ENCODE measurements at places on chromosomes 12 and 14.

GRCh38 chr14:96567289-96567899, 65.2 kb downstream of the PAPOLA start:
- no peak for DNase-seq

DNA sequence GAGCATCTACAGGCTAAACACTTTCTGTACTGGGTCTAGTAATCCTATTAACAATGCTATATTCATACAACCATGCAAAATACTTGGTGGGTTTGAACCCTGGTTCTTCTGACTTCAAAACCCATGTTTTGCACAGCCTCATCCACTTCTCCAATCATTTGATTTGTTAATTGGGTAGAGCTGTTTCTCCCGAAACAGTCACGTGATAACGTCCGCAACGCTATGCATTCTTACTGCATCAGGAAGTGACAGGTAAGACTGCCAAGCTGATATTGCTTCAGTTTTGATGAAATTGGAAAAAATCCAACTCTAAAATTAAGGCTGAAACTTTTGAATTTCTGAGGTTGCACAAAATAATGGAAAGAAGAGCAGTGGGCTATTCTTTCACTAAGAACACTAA, 30.4 kb upstream of the RNU6-7 start:
- no peak for DNase-seq

GRCh38 chr12:9134981-9135628, 19.4 kb upstream of the A2M start:
- DNase-seq = no peak

DNA sequence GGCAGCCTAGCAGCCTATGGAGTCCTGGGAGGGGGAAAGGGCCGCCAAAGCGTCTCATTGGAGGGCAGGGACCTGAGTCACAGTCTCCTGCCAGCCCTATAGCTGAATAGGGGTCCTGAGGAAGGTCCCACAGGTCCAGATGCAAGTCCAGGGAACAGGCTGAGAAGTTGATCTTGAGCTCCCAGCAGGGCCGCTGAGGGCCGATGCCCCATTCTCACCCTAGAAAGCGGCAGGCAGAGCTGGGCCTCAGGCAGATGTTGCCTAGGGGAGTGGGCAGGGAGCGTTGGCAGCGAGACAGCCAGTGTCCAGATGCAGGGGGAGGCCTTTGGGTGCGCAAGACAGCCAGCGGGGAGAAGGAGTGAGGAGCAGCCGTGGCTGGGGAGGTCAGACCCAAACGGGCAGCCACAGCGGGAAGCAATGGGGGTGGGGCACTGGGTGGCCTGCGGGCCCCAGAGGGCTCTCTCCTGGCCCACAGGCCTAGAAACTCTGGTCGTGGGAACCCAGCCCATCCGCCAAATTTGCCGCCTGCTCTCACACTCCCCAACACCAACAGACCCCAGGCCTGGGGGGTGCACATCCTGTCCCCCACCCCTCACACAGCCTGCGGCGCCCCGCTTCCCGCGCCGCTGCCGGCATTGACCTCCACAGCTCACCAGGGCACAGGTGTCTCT, 1.1 kb downstream of the HDAC7 start:
- peak; percentile 78 for DNase-seq

- no peak for DNase-seq
These were observed 94.1 kb downstream of the NINJ2 start for GRCh38 chr12:569091-569676.

- DNase-seq = no peak
These were observed 73.4 kb downstream of the SPTB start for GRCh38 chr14:64806202-64806861.

DNA sequence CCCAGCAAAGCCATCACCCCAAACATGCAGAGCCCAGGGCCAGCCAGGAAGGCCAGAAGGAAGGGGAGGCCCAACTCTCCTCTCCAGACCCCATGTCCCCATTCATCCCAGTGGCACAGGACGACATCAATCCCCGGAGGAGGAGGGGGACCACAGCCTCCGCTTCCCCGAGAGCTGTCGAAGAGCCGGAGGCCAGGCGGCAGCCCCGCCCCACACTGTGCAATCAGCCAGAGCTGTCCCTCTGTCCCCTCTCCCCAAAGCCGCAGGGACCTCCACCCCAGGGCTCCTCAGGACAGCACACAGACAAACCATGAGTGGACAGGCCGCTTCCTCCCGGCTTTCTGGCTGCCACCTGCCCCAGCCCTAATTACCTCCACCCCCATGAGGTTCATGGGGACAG, 16.8 kb downstream of the RAB35 start:
- no peak for DNase-seq
